ENCODE measurements at places on chromosomes 16 and 17.

- no peak for DNase-seq
Measured at GRCh38 chr17:9646546-9646885, 1.2 kb downstream of the USP43 start.

- no peak for DNase-seq
Measured at GRCh38 chr16:66845791-66846221, 1.6 kb downstream of the CA7 start.

DNA sequence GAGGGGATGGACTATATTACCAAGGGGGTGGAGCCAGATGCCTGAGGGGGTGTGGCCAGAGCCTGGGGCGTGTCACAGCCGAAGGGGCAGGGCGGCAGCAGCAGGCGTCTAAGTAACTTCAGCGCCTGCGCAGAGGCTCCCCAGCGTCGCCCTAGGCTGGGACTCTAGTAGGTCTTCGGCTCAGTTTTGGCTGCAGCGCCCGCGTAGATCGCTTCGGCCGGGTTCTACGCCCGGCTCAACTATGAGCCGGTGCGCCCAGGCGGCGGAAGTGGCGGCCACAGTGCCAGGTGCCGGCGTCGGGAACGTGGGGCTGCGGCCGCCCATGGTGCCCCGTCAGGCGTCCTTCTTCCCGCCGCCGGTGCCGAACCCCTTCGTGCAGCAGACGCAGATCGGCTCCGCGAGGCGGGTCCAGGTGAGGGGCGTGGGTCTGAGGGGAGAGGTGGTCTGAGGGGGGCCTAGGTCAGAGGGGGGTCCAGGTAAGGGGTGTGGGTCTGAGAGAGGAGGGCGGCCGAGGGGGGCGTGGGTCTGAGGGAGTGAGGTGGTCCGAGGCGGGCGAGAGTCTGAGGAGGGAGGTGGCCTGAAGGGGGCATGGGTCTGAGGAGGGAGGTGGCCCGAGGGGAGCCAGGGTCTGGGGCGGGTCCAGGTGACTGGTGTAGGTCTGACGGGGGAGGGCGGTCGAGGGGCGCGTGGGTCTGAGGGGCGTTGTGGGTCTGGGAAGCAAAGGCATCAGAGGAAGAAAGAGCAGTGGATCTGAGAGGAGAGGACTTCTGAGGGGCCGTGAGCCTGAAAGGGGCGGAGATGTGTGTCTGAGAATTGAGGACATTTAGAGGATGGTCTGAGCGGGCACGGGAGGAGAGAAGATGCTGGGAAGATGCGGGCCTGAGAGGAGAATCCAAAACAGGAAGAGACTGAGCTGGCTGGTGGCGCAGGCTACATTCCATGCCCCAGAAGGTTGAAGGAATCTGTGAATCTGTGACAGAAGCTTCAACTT is at the start of gene LPCAT2:
Gene LPCAT2 (plus strand): TSS at position 132 of the 991 bp plus-strand sequence. CDS start 110 bp downstream, at position 242.
- DNase-seq, result peak; percentile 96

DNA sequence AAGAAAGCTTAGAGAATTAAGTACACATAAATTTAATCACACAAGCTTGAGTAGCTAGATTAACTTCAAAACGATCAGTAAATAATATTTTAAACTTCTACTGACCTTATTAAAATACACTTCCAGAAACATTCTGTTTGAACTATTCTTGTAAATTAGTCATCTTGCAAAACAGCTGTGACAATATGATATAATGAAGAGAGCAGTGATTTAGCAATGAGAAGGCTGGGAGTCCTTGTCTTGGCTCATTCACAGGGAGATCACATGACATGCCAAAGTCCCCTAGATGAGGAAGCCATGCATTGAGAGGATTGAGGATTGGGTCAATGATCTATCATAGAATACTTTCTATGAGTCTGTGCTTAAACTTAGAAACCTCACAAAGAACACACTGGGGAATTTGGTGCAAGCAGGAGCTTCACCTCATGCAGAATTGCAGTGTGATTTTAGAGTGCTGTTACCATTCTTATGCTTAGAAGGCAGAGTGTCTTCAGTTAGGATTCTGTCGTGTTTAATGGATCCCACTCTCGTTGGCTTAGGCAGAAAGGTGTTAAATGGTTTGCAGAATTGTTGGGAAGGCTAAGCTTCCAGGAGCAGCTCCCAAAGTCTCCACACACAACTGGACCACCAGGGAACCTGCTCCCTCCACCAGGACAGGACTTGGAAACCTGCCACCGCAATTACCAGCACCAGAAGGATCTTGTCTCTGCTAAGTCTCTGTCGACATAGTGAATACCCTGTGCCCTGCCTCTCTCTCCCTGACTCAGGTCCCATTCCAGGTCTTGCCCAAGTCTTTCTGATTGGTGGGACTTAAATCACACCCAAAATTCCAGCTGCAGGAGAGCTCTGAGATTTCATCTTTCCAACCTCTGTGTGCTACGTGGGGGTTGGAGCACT is 87.1 kb downstream of the USP22 start:
- DNase-seq, result no peak

DNA sequence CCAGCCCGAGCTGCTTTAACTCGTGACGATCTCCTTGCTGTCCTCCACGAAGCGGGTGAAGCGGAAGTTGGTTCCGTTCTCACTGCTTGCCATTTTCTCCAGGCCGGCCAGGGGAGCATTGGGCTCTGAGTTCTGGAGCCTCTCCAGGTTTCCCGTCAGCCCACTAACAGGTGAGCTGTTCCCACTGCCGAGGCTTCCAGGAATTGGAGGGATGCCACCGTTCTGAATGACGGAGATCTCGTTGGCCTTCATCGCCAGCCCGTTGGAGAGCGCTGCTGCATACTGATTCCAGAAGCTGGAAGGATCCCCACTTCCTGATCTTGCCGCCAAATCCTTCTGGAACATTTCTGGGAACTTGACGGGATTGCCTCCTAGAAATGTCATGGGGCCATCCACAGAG is 14.0 kb downstream of the SALL1 start:
- DNase-seq, result no peak

- no peak for DNase-seq
Measured at GRCh38 chr16:68356919-68357286, 46.1 kb downstream of the PRMT7 start.

GRCh38 chr17:82278308-82278707 is 4.8 kb upstream of the CSNK1D start:
- no peak for DNase-seq

- DNase-seq, result no peak
Measured at GRCh38 chr17:62690168-62690897, 62.9 kb downstream of the MRC2 start.

DNA sequence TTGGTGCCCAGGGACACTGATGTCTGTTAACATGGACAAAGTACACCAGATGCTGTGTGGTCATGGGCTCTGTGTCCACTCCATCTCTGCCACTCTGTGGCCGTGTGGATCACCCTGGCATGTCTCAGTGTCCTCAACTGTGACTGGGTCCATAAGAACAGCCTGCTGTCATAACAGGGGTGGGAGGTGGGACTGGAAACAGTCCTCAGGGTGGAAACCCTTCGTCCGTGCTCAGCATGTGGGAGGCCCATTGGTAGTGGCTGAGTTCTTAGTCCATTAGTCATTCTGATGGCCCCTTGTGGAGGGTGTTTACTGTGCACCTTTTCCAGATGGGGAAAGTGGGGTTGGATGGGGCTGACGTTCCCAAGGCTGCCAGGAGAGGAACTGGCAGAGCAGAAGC is 12.8 kb downstream of the FLYWCH2 start:
- DNase-seq, result peak; percentile 1

DNA sequence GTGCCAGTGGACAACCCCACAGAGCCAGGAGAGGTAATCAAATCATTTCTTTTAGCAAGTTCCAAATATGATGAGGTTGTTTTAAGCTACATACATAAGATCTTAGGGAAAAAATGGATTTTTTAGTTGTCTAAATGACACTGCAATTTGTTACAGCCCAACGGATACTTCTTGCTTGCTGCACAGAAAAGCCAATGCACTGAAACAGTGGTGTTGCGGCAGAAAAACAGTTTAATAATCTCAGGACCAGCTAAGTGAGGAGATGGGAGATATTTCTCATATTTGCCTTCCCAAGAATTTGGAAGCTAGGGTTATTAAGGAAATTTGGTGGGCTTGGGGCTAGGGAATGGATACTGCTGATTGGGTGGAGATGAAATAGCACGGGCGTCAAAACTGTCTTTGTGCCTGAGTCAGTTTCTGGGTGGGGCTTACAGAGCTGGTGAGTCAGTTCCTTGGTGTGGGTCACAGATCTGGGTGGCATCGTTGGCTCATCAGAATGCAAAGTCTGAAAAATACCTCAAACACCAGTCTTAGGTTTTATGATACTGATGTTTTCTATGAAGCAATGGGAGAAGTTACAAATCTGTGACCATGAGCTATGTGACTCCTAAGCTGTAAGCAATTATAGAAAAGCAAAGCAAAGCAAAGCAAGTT is 255.4 kb downstream of the IRX3 start:
- no peak for DNase-seq

Measured in AG08395 (cell line).